ENCODE measurements at places on chromosomes 5 and 9.

GRCh38 chr5:65811885-65812284, 89.9 kb downstream of the NLN start:
- DNase-seq, result no peak

GRCh38 chr9:114911167-114911821, 19.1 kb downstream of the TNFSF8 start:
- no peak for DNase-seq

DNA sequence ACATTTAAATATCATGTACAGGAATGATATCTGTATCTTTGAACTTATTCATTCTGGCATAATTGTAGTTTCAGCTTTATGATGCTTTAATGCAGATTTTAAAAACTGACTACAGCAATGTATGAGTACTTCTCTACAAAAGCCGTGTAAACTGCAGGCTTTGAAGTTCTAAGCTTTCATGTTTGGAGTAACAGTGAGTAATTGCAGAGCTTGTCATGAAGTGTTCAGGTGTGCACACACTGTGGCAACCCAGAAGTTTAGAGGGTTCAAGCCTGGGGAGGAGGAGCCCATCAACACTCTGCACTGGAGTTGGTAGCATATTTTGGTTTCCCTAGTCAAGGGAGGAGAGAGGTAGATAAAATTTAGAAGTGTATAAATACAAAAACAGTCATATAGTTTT, 130.9 kb downstream of the CD180 start:
- no peak for DNase-seq

GRCh38 chr9:79116041-79116440, 455.7 kb upstream of the TLE4 start:
- DNase-seq, result no peak

- DNase-seq, result no peak
Measured at GRCh38 chr9:28396058-28396457, 822.8 kb upstream of the C9orf72 start.
